ENCODE measurements at places on chromosomes 7 and 10.

- DNase-seq, result no peak
These were observed 29.1 kb downstream of the FAS start for GRCh38 chr10:89019569-89020327.

DNA sequence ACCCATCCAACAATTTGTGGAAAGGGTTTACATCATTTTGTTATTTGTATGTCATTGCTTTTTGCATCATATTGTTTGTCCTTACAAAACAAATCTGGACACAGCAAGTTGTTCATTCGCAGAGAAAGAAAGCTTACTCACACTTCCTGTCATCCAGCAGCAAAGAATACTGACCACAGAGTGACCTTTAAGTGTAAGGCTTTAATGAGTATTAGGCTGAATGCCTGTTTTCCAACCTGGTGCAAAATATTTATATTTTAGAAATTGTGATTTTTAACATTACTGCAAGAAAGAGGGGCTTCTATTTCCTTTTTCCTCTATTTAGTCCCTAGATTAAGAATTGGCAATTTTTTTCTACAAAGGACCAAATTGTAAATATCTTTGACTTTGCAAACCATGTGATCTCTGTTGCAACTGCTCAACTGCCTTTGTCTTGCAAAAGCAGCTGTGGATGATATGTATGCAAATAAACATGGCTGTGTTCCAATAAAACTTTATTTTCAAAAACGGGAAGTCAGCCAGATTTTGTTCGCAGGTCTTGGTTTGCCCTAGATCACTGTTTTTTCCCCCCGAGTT is 27.8 kb upstream of the ITGB1 start:
- peak; percentile 87 for DNase-seq

DNA sequence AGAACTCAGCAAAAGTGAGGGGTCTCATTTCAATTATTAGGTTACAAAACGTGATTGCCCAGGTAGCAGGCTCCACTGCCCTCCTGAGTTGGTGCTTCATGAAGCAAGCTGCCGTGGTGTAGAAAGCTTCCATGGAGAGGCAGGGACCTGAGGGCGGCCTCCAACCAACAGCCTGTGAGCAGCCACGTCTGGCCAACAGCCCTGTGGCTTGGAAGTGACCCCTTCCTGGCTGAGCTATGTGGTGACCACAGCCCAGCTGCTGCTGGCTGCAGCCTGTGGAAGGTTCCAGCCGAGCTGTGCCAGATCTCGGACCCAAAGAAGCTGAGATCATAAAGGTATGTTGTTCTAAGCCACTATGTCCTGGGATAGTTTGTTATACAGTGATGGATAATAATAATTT is 122.5 kb upstream of the KLF6 start:
- no peak for DNase-seq

GRCh38 chr7:81846398-81846797 is 76.6 kb upstream of the HGF start:
- peak; percentile 68 for DNase-seq

DNA sequence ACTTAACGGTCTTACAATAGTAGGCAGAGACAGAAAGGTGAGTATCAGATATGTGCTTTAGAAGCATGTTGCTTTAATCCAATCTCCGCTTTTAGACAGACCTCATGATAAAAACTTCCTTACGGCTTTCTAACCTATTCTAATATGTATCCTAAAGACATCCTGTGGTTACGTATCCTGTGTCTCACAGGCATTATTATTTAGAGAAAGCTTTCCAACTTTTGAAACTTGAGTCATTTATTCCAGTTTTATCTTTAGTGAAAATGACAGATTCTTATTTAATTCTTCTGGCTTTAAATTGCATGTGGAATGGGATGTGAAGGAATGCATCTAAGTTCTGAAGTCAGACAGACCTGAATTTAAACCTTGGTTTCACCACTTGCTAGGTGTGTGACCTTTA is 118.9 kb downstream of the OTUD1 start:
- DNase-seq, result no peak

DNA sequence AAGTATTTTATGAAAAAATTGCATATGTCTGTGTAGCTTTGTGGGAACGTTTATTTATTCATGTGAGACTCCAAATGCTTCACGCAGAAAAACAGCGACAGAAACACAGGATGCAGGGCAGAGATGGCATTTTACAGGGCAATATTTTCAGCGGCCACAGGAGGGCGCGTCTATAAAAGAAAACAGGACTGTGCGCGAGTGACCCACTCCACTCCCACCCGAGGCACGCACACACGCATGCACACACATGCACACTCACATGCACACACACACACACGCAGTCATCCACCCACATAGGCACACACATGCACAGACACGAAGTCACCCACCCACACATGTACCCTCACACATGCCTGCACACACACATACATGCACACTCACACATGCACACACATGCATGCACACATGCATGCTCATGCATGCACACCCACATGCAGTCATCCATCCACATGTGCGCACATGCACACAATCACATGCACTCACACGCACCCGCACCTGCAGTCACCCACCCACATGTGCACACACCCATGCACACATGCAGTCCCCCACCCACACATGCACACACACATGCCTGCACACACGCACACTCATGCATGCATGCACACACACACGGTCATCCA is 96.3 kb downstream of the DNAJB6 start:
- DNase-seq, result peak; percentile 65

DNA sequence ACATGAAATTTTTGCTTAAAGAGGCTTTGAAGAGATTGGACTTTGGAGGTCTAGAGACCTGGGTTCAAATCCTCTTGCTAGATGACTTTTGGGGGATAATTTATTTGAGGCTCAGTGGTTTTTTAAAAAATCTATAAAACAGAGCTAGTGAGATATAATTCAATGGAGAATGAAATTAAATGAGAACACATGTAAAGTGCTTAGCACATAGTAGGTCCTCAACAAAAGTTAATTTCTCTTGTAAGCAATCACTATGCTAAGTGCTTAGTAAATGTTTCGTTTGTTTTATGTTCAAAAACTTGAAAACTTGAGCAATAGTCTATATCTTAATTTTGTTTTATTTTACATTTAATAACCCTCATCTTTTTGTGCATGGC is 64.8 kb downstream of the LRMDA start:
- no peak for DNase-seq

GRCh38 chr10:97481071-97481470 is 17.2 kb downstream of the MMS19 start:
- DNase-seq, result no peak

DNA sequence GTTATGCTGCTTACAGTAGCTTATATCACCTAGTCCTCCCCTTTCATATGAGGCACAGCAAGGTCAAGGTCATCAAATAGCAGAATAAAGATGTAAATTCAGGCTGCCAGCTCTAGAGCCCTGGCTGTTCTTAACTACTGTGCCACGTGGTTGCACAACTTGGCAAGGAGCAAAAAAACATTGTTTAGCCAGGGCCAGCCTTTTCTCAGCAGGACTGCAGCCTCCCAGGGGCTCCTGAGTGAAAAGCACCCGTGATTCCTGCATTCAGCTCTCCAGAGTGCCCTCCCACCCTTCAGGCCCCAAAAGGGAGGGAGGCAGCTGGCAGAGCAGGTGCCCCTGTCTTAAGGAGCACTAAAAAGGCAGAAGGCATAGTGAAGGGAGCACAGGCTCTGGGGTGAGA is 31.8 kb upstream of the TM9SF3 start:
- peak; percentile 12 for DNase-seq

DNA sequence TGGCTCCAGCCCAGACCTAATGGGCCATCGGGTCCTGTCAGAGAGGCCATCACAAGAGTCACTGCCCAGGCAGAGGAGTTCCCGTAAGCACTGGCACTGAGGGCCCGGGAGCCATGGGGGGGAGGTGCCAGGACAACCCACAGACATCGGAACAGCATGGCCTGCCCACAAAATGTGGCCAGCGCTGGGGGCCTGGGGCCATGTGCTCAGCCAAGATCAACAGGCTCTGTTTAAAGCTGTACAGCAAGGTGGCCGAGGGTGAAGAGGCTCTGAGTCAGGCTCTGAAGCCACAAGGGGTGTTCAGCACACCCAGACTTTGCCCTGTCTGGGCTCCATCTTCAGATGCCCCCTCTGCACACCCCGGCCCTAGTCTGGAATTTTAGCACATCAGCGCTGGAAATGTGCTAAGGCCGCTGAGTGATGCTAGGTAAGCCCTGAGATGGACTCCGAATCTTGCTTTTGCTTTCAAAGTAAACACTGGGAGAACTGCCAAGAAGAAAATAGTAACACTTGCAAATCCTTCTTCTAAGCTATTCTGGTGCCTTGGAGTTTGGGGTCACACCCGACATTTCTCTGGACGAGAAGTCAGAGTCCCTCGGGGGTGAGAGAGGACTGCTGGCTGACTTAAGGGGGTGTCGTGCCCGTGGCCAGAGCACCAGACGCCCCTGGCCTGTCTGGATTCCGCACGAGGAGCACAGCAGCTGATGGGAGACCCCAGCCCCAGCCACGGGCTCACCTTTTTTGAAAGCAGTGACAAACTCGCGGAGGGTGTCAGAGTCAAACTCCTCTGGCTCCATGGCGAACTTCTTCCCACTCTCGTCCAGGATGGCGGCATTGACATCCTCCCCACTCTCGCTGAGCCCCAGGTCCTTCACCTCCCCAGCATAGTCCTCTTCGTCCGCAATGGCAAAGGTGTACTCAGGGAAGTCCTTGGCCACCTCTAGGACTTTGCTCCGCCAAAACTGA is 23.6 kb downstream of the PDIA4 start:
- DNase-seq, result no peak

DNA sequence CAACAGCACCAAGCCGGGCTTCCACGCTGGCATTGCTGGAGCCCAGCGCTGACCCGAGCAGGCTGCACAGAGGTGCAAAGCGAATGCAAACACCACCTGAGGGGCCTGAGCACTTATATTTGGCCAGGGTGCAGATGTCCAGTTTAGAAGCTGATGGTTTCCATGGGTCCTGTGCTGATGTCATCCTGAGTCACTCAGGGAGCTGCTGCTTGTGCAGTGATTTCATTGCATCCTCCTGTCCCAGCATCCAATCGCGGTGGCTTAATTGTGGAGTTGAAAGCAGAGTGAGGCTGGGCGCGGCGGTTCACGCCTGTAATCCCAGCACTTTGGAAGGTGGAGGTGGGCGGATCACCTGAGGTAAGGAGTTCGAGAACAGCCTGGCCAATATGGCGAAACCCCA is 410.2 kb upstream of the KLF6 start:
- DNase-seq, result peak; percentile 65

DNA sequence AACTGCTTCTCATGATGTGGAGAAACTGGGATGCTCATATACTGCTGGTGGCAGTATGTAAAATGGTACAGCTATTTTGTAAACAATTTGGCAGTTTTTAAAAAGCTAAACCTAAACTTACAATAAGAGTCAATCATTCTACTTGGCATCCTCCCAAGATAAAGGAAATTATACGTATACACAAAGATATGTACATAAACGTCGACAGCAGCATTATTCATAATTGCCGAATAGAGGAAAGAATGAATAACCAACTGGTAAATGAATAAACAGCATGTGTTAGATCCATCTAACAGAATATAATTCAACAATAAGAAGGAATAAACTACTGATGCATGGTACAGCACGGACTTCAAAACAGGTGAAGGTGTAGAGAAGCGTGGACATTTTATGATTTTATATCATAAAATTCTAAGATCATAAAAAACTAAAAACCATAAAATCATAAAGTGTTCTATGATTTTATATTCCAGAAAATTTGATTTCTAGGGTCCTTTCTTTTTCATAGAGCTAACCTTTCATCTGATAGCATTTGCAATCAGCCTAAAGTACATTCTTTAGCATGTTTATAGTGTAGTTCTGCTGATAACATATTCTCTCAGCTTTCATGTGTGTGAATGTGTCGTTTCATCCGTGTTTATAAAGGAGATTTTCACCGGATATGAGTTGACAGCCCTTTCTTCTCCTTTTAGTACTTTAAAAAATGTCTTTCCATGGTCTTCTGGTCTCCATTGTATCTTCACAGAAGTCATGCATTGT is 261.5 kb downstream of the DIP2C start:
- DNase-seq, result no peak

DNA sequence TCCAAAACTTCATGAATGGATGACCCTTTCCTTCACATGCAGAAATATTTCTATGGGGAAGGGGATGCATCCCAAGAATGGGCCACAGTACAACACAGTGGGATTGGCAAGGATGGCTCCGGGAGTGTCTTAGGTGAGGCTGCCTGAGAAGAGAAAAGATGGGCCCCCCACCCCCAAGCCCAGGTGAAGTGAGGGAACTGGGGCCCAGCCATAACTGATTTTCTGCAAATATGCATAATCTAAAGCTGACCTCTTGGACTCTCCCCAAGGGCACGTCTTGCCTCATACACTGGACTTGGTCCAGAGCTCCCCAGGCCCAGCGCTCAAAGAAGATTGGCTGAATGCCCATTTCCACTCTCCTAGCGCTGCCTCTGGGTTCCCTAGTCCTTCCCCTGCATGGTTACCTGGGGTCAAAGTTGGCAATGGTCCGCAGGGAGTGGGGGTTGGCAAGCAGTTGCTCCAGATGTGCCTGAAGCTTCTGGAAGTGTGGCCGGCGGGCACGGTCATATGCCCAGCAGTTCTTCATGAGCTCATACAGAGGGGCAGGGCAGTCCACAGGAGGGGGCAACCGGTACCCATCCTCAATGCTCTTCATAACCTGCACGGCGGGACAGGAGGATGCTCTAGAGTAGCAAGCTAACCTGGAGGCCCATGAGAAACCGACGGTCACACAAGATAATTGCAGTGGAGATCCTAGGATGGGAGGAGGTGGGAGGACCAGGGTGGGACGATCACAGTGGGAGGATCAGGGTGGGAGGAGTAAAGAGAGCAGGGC is 12.3 kb downstream of the ZYX start:
- DNase-seq, result peak; percentile 61

DNA sequence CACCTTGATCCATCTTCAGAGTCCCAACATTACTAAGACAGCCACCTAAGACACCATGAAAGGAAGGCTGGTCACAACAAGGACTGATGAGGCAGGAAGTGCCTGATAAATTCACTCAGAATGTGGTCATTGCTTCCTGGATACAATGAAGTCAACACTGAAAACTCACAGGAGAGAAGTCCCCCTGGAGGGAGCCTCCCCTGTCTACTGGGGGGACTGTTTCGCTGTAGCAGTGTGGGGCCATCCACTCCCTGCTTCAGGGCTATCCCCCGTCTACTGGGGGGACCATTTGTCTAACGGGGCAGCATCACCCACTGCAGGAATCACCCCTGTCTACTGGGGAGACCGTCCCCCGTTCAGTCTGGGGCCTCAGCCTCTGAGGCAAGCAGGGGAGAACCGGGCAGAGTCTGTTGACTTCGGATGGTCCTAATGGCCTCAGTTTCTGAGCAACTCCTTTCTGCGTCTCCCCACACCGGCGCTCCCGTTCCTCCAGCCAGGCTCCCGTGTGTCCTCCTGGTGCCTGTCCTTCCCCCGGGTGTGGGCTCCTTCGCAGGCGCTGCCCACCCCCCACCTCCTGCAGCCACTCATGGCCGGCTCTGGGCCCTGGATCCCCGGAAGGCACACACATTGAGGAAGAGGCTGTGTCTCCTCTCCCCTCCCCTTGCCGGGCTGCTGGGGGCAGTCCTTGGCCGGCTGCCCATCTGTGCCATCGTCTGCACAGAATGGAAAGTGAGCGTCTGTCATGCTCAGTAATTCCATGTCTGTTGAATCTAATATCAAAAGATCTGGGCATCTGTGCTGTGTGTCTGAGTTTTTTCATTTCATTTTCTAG is 59.9 kb upstream of the DNAJB6 start:
- DNase-seq, result peak; percentile 46

Measured in foreskin fibroblast (primary cell).